ENCODE measurements at places on chromosomes 5 and 9.

- no peak for DNase-seq
These were observed 566.6 kb downstream of the PSAT1 start for GRCh38 chr9:78863531-78863930.

- DNase-seq = no peak
These were observed 60.4 kb upstream of the RGMB start for GRCh38 chr5:98713027-98713426.

- DNase-seq = no peak
These were observed 34.7 kb downstream of the WDR36 start for GRCh38 chr5:111126896-111127295.

- DNase-seq = no peak
These were observed 24.6 kb upstream of the GLIS3 start for GRCh38 chr9:4324513-4324912.

DNA sequence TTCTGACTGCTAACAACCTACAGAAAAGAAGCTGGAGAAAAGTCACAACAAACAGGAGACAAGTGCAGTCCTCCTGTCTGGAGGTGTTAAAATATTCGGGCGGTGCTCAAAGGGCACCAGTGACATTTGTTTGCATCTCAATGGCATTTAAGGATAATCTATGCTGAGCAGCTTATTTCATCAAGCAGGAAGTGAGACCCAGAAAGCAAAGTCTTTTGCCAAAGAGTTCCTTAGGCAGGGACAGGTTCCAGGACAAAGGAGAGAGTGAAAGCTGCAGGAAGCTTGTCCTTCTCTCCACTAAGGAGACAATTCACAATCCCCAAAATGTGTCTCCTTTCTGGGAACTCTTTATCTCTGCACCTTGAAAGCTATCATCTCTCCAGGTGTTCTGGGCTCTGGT, 38.7 kb upstream of the CDK20 start:
- DNase-seq = no peak

DNA sequence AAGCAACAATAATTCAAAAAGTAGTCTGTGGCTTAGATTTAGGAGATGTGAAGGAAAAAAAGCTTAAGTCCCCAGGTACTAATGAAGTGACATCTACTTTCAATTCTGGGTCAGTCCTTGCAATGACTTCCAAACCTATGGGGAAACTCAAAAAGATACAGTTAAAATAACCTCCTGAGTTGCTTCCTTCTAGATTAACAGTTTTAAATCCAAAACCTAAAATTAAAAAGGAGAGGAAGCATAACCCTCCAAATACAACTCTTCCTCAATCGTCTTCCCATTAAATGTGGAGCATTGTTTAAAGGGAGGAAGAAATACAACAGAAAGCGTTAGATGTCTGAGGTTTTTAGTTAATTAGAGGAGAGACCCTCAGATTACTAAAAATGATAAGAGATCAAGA, 75.7 kb downstream of the AGTPBP1 start:
- no peak for DNase-seq

GRCh38 chr5:96687812-96688453, 25.8 kb downstream of the CAST start:
- no peak for DNase-seq

GRCh38 chr5:116947691-116948528, 373.3 kb upstream of the SEMA6A start:
- peak; percentile 50 for DNase-seq

DNA sequence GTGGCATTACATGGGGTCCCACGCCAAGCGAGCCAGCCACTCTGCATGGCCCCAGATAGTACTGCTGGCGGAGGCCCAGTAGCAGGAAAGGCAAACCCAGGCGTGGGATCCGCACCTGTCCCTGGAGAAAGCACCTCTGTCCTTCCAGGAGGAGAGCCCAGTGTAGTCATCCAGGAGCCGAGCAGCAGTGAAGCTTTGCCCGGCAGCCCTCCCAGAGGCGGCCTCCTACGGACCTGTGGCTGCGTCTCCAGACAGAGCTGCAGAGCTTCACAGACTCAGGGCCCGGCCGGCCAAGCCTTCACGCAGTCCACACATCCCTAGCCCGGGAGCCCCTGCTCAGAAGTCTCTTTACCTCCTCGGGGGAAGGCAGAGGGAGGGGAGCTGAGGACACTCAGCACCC, 100.8 kb upstream of the PPP1R26 start:
- DNase-seq = no peak

GRCh38 chr5:111829701-111830100, 72.7 kb upstream of the NREP start:
- DNase-seq = no peak

DNA sequence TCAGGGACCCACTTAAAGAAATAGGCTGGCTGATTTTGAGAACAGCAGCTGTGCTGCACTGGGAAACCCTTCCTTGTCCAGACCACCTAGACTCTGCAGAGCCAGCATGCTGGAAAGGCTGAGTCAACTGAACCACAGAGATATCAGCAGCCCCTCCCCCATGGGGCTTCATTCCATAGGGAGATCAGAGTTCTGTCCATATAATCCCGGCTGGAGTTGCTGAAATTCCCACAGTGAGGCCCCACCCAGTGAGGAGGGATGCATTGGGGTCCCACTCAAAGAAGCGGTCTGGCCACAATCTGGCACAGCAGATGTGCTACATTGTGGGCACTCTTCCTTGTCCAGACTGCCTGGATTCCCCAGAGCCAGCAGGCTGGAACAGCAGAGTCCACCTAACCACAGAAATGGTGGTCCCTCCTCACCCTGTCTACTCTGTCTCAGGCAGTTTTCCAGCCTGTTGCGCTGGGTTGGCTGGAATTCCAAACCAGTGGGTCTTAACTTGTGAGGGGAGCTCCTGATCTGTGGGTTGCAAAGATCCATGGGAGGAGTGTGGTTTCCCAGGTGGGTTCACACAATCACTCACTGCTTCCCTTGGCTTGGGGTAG, 127.1 kb downstream of the RNF180 start:
- no peak for DNase-seq

DNA sequence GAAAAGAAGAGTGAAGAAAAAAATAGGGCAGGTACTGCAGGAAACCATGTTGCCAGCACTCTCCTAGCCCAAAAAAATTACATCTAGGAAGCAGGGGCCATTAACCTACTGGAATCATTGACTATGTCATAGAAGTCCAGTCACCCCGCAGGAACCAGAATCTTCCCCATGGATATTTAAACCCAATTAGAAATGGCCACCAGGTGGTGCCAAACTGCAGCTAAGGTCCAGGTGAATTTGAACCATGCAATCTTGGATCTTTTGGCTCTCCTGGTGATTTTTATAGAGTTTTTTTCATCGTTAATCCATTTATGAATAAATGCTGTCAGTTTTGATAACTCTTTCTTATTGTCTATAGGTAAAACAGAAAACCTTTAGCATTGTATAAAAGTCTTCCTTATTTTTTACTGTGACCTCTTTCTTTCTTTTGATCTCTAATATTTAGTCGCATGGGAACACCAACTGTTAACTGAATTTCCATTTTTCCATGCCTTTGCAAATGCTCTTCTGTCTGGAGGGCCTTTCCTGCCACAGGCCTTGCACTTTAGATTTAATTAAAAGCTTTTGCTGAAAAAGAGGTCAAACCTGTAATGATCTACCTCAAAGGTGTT, 147.5 kb upstream of the FGF10 start:
- no peak for DNase-seq

DNA sequence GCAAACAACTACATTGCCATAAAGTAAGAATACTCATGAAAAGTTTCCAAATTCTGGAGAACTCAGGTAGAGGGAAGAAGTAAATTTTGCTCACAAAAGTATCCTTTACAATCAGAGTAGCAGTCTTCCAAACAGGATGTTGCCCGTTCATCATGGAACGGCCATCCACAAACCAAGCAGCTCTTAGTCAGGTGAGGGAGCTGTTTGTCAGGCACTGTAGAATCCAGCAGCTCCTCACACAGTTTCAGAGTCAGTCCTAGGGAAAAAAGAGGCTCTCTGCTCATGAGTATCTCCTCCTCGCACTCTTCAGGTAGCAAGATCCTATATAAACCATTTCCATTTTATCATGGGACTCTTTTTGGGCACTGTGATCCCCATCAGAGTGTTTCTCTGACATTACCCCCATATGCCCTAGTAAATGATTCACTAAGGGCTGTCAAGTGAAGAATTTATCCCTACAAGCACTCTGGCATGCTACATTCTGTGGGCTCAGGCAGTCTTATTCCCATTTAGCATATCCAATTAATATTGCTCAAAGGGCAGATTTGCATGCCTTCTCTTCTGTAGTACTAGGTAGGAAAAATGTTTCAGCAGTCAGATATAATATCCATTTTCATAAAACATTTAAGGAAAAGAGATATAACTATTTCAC, 97.9 kb downstream of the WDR41 start:
- DNase-seq = no peak

- no peak for DNase-seq
These were observed 147.8 kb downstream of the AOPEP start for GRCh38 chr9:94874316-94874715.

Measured in activated CD4-positive, alpha-beta T cell treated with anti-CD3 and anti-CD28 coated beads for 24 hours (primary cell).